Breast epithelium (tissue), 4 donors: ENCODE measurements at places on chromosomes 2 and 18. TPM values are rescaled to one million over a fixed set of nuclear protein-coding genes. Genes with fewer than 3 reads are reported as not detected.
A peak's percentile ranks its signal among the peaks of the same experiment; 100 is the strongest.

The FIGN gene
- total RNA-seq = 5.0 TPM

DNA sequence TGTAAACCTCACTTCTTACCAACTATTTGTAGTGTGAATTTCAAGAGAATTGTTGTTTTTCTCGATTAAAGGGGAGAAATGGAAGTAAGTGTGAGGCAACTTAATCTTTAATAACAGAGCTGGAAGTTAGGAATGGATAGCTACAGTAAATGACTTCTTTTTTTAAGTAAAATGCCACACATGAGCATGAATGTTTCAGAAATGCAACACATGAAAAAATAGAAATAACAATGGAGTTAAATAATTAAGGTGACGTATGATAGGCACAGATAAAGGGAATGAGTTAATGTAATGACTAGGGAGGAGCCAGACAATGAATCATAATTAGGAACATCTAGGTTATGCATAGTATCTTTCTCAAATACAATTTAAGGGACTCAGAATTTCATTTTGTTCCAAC is 3.4 kb downstream of the REL start:
- DNase-seq = no peak
- H3K36me3 ChIP-seq = no peaks in the 10 kb centered on the region
- H3K4me3 ChIP-seq = peak overlapping the region; percentile 3

DNA sequence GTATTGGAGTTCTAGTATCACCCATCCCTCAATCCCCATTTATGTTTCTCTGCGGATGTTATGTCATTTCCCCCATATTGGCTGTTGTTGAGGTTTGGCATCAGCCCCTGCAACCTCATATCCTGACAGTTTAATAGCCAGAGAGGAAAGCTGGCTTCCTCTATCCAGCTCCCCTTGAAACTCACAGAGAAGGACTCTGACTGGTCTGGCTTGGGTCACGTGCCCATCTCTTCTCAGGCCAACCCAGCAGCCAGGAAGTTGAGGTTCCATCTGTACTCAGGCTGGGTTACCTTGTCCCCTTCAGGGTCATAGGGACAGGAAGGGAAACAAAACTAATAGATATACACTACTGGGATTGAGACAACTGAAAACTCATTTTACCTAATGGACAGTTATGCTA is 148.0 kb upstream of the SLC14A2 start:
- no peak overlapping the region for H3K4me3 ChIP-seq
- peak overlapping the region; percentile 7 for H3K27ac ChIP-seq
- no peaks in the 10 kb centered on the region for H3K4me1 ChIP-seq
- no peak for DNase-seq

DNA sequence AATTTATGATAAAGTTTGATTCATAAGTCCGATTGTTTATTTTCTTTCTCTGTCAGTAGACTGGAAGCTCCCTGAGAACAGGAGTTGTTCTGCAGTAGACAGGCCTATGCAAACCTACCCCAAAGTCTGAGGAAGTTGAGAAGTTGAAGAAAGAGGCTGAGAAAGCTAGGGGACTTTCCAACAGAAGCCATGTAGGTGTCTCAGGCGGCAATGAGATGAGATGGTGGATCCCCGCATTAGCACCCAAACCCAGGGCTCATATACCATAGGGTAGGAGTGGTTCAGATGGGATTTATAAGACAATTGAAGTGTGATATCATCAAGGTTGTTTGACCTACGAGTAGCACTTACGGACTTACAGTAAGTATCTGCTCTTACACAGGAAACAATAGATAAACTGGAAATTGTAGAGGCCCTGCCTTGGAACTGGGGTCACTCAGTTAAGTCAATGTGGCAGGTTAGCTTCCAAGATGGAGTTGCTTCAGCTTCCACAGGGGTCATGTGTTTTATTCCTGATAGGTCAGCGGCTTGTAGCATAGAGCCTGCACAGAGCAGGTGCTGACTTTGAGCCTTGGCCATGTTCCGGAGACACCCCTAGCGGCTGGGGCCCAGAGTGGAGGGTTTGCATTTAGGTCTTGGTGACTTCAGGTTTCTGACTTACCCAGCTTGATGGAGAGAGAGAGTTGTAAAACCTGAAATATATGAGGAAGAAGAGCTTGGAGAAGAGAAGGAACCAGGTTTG is 2.3 kb upstream of the PSD4 start:
- no peak overlapping the region for H3K4me3 ChIP-seq
- no peaks in the 10 kb centered on the region for H3K36me3 ChIP-seq
- no peaks in the 10 kb centered on the region for H3K27me3 ChIP-seq
- DNase-seq = no peak
- H3K4me1 ChIP-seq = no peaks in the 10 kb centered on the region
